ENCODE measurements at places on chromosomes 13 and 19. TPM values are rescaled to one million over a fixed set of nuclear protein-coding genes. Genes with fewer than 3 reads are reported as not detected.

- no peak for DNase-seq
These were observed 6.3 kb downstream of the TTYH1 start for GRCh38 chr19:54421521-54421920.

Gene MCEMP1
- total RNA-seq, result 0.85 TPM

DNA sequence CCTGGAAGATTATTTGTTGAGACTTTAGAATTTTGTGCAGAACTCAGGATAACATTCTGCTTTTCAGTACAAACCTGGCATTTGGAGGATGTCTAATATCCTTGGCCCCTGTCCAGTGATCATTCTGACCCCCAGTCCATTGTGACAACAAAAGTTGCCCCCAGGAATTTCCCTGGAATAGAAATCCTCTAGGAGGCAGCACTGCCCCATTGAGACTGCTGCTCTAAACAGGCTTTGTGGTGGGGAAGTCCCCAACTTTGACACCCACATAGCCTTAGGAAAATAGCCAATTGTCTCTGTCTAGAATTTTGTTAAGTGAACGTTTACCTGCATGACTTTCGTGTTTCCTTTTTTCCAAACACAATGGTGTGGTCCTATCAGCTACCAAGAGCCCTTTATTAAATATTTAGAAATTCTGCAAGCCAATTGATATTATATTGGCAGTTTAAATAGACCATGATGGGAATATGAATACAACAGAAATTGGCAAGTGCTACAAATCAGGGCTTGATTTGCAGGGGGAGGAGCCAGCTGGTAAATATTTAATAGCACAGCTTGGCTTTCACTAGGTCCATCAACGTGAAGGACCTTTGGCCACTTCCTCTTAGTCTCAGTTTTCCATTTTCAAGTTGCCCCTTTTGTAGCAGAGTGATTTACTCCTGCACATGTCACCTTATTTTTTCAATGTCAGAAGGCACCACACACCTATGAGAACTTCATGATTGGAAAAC, 451.7 kb downstream of the EFNB2 start:
- DNase-seq, result no peak

Gene WDR88
- not detected for total RNA-seq

DNA sequence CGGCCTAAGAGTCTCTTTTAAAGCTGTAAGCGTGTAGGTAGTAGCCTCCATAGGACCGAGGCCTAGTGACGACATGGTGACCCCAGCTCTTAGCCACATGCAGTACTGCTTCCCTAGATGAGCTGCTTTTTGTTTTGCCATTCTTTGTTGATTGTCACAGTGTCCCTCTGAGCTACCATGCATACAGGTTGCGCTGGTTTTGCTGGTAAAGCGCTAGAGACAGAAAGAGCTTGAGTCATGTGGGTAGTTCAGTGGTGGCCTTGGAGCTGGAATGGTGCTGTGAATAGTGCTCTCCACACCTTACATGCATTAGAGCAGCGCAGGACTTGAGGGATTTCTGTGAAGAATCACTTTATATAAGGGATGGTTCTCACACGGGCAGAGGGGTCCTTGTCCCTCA, 5.1 kb downstream of the HNRNPM start:
- DNase-seq, result no peak

GRCh38 chr19:42121036-42121621, 11.1 kb downstream of the POU2F2 start:
- no peak for DNase-seq

- no peak for DNase-seq
These were observed 275.2 kb upstream of the GPC6 start for GRCh38 chr13:92951273-92951890.

DNA sequence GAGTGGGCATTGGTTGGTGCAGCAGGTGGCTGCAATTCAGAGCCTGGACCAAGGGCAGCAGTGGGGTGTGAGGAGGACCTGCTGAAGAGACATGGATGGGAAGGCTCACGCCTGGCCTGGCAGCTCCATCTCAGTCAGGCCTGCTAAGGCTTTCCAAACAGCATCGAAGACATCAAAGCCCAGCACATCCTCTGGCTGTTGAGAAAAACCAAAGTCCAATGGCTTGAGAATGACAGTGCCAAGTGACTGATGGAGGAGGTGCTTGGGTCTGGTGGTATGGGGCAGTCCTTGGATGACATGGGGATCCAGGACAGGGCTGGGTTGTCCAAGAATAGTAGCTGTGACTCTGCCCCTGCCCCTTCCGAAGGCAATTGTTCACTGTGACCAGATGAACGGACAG, 19.0 kb upstream of the XPO4 start:
- DNase-seq, result no peak

GRCh38 chr19:42191855-42192254, 25.6 kb downstream of the DEDD2 start:
- DNase-seq, result no peak

- no peak for DNase-seq
These were observed at the start of gene KLK2 for GRCh38 chr19:50873056-50873455. TSS of gene KLK2 (plus strand) at chr19:50873439. CDS start at chr19:50873474, 35 bp downstream.

DNA sequence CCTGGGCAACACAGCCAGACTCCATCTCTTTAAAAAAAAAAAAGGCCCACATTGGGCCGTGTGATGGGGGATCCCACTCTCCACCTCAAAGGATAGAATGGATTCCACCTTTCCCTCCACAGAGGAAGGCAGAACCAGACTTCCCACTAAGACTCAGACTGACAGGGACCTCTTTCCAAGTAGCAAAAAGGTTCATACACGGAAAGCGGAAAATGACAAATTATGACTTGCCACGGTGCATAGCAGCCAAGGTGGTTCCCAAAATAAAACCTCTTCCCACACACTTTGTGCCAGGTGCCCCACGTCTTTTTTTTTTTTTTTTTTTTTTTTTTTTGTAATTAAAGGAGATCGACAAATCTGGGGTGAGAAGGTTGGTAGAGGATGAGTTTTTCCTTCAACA, 14.4 kb upstream of the TTYH1 start:
- no peak for DNase-seq

GRCh38 chr19:49854378-49855263, 3.7 kb downstream of the PTOV1 start:
- peak; percentile 67 for DNase-seq

GRCh38 chr19:43575955-43576878, 616 bp downstream of the PINLYP start:
- peak; percentile 67 for DNase-seq

Gene EFNA2
- not detected for total RNA-seq

Gene PROZ
- 0.15 TPM for total RNA-seq

DNA sequence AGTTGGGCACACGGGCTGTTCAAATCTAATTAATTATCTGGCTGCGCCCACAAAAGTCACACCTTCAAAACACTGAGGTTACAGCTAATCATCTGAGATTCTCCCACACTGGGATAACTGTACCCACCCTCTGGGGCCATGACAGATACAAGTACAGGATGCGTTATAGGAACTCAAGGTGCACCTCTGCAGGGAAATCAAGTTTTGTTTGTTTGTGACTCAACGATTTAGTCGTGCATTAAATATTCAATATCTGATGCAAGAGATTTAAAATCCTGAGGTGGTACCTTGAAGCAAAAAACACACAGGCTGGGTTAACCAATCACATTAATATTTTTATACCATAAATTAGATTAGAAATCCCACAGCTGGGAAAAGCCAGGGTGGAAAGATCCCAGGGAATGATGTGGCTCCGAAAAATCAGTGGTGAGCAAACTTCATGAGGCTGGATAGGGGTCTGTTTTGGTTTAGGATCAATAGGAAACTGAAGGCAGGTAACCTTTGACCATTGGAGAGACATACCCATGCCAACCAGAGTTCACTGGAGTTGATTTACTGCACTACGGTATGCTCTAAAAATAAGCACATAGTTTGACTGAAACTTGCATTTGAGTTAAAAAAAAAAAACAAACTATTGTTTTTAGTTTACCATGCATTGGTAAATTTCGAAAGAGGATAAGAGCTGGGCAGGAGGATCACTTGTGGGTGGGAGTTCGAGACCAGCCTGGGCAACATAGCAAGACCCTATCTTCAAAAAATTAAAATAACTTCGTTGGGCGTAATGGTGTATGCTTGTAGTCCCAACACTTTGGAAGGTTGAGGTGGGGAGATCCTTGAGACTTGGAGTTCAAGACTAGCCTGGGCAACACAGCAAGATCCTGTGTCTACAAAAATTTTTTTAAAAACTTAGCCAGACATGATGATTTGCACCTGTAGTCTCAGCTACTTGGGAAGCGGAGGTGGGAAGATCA, 23.9 kb upstream of the CEBPG start:
- no peak for DNase-seq

- DNase-seq, result no peak
These were observed 21.8 kb downstream of the HCN2 start for GRCh38 chr19:611481-611868.

- DNase-seq, result peak; percentile 42
These were observed 23.3 kb upstream of the ZNF99 start for GRCh38 chr19:22807061-22807835.

DNA sequence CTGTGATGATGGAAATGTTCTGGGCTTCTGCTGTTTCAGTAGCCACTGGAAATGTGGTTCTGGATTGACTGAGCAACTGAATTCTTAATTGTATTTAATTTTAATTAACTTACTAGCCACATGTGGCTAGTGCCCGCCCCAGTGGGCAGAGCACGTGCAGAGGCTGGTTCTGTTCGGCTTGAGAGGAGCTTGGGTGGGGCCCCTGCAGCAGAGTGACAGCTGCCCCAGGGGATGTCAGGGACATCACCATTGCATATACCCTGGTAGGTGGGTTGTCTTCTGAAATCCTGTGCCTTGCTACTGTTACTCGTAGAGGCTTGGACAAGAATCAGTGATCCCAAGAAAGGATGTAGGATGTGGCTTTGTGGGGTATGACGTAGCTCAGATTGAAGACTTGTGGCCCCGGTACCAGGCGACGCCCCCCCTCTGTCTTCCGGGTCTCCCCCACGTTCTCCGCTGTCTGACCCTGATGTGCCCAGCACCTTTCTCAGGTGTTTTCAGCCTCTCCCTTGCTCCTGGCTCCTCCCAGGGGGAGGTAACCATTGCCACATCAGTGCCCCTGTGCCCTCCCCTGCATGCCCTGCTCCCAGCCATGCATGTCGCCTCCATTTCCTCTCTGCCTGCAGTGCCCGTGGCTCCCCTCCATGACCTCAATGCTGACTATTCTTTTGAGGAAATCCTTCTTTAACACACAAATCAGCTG, 102.6 kb upstream of the RNF113B start:
- DNase-seq, result no peak

DNA sequence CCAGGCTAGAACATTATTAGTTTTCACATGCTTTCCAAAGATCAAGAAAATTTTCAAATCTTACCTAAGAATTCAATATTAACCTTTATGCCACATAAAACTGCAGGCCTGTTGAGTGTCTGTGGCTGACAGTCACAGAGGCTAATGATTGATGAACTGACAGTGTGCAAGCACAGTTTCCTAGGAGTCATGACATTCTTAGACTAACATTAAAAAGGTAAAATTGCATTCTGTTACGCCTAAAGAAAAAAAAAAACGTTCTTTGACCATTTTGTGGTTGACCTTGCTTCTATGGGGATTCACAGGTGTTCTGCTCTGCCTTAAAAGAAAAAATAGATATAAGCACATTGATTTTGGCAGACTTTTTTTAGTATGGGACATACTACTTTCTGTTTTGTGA, 1776.2 kb downstream of the PCDH9 start:
- DNase-seq, result no peak

- peak; percentile 72 for DNase-seq
These were observed 45.7 kb downstream of the TPP2 start for GRCh38 chr13:102642475-102642874.

- DNase-seq, result no peak
These were observed 3.5 kb upstream of the ATP4B start for GRCh38 chr13:113661509-113661908.

GRCh38 chr19:5489551-5489950, 34.3 kb downstream of the ZNRF4 start:
- no peak for DNase-seq

DNA sequence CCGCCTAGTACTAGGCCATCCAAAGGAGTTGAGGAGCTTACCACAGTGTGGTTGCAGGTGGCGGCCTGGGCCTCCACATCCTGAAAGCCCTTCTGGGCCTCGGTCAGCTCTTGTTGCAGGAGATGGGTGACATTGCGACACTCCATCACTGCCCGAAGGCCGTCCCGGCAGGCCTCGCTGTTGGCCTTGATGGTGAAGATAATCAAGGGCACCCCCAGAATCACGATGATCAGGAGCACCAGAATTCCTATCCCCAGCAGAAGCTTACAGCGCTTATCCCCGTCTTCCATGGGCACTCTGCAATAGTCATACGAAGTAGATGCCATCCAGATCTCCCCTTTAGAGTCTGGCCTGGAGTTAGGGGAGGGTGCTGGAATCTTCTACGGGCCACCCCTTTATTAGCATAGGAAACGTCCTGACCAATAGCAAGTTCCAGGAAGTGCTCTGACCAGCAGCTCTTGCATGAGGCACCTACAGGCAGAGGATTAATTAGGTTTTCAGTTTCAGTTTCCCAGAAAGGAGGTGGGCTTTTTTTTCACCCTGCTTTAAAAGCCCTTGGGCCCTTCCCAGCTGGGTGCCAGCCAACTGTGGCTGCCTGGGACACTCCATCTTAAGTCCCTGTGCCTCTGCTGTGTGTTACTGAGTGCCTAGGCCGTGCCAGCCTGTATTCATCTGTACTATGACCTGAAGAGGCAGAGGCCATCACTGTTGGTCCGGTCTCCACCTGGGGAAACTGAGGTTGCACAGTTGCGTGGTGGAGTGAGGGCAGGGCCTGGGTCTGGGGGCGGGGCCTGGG, at the start of gene BST2:
Gene BST2 (minus strand): TSS at position 381 of the 796 bp plus-strand sequence. CDS start 55 bp downstream, at position 326.
- peak; percentile 89 for DNase-seq

- DNase-seq, result no peak
These were observed 5.5 kb downstream of the PDE4C start for GRCh38 chr19:18220632-18221275.

Gene LSM14A
- total RNA-seq, result 91.4 TPM

DNA sequence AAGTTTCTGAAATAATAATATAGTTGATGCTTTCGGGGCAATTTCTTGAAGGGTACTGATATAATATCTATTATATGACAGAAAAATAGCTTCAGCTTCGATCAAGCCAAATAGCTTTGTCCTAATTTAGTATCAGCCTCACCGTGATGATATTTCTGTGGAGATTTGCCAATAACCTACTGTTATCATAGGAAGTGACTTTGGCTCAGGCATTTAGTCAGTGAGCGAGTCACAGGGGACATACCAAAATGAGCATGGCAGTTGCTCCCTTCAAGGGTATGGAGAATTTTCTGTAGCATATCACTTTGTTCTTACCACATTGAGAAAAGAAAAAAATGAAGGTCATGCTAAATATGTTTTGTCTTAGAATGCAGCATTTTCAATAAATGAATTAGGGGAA, 767.6 kb upstream of the SLITRK1 start:
- DNase-seq, result no peak

Gene EXOSC5
- total RNA-seq, result 9.5 TPM

DNA sequence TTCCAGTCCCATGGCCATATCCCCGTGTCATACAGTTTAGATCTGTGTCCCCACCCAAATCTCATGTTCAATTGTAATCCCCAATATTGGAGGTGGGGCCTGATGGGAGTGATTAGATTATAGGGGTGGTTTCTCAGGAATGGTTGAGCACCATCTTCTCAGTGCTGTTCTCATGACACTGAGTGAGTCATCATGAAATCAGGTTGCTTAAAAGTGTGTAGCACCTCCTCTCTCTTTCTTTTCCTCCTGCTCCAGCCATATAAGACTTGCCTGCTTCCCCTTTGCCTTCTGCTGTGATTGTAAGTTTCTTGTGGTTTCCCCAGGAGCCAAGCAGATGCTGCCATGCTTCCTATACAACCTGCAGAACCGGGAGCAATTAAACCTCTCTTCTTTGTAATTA, 197.8 kb downstream of the NALCN start:
- DNase-seq, result no peak

Data from right cardiac atrium (tissue), 5 donors.